CD4-positive, alpha-beta T cell (primary cell): ENCODE measurements at places on chromosomes 13 and 19.

GRCh38 chr13:32117701-32118100, 86.1 kb downstream of the FRY start:
- no peak for DNase-seq

DNA sequence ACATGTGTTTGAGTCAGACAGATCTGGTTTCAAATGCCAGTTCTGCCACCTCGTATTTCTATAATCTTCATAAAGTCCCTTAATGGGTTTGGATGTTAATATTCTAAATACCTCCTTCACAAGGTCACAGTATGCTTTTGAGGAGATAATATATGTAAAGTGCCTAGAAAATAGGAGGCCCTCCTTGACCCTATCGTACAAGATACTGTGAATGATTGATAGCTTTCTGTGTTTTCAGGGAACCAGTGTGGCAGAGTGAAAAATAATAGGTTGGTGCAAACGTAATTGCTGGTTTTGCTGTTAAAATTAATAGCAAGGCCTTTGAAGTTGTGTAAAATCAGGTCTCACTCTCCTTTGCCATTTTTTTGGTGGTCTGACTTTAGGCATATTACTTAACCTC, 77.5 kb upstream of the SCEL start:
- DNase-seq: no peak

DNA sequence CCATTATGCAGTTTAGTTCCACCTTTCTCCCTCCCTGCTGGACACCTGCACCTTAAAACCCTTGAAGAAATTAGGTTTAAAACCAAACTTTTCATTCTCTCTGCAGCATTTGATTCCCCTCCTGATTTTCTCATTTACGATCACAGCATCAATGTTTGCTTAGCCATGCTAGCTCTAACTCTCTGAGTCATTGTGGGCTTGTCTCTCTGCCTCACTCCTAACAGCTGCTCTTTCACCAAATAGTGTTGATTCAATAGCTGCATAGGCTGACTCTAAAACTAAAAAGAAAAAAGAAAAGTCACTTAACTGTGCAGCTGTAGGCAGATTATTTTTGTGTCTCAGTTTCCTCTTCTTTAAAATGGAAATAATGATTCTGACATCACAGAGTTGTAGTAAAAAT, 1124.9 kb downstream of the DIAPH3 start:
- no peak for DNase-seq

DNA sequence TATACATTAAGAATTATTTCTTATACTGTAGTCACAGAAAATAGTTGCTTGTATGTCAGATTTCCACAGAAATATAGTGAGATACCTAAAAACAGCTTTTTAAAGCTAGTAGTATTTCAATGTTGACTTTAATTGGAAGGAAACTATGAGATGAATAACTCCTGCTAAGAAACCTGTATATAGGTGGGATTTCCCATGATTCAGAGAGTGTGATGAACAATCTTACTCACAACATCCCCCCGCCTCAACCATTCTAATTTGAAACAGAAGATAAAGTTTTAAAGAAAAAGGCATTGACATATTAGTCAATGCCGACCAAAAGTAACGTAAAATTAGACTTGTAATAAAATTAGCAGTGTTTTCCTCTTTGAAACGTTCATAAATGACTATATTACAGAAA, 1.4 kb upstream of the MIR17HG start:
- no peak for DNase-seq

DNA sequence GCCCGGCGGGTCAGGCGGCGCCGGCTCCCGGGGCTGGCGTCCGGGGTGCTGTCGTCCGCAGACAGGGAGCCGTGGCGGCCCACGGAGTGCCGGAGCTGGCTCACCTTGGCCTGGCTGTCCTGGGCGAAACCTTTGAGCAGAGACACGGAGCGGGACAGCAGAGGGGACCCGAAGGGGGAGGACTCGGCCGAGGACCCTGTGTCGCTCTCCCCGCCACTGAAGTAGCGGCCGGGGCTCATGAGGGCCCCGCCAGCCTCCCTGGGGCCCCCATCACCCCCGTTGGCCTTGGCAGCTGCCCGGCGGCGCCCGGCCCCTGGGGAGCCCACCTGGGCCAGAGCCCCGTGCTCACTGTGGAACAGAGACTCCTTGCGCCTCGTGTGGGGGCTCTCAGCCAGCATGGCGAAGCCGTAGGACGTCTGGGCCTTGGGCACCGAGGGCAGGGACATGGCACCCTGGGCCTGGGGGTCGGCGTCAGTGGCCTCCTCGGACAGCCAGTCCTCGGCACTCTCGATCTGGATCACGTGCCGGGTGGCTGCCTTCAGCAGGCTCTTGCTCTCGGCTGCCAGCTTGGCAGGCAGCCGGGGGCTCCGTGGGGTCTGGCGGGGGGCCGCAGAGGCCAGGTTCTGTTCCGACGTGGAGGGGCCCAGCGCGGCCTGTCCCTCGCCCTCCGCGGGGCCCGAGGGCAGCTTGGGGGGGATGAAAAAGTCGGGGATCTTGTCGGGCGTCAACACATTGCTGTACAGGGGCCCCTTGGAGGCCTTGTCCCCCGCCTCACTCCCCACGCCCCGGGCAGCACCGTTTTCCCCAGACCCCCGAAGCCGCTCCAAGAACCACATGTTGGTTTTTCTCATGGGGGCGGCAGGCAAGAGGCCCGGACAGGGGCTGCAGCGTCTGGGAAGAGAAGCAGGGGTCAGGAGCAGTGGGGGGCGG, 1.2 kb downstream of the C2CD4C start:
- no peak for DNase-seq

- no peak for DNase-seq
Observed at GRCh38 chr13:111256946-111257345, 63.5 kb upstream of the TEX29 start.

DNA sequence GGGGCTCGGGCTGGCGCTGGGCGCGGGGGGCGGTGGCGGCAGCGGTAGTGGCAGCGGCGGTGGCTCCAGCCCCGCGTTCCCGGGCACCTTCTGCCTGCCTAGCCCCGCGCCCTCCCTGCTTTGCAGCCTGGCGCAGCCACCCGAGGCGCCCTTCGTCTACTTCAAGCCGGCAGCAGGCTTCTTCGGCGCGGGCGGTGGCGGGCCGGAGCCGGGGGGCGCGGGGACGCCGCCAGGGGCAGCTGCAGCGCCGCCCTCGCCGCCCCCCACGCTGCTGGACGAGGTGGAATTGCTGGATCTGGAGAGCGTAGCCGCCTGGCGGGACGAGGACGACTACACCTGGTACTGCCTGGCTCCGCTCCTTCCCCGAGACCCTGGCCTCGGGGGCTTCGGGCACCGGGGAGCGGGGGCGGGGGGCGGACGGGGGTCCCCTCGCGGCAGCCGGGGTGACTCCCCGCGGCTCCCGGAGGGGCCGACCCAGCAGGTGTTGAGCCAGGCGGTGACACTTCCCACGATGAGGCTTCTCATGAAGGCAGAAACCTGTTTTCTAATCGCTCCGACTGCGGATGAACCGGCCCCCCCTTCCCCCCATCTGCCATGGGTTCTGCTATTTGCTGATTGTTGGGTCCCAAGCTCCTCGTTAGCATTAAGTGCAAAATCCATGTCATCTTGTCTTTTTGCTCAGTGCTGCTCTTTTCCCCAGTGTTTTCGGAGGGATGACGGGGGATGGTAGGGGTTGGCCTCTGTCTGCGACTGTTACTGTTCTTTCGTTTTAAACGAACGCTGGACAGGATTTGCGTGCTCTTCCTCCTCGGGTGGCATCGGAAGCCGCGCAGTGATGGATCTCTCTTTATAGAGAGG, 943 bp downstream of the SLAIN1 start:
- peak; percentile 30 for DNase-seq

DNA sequence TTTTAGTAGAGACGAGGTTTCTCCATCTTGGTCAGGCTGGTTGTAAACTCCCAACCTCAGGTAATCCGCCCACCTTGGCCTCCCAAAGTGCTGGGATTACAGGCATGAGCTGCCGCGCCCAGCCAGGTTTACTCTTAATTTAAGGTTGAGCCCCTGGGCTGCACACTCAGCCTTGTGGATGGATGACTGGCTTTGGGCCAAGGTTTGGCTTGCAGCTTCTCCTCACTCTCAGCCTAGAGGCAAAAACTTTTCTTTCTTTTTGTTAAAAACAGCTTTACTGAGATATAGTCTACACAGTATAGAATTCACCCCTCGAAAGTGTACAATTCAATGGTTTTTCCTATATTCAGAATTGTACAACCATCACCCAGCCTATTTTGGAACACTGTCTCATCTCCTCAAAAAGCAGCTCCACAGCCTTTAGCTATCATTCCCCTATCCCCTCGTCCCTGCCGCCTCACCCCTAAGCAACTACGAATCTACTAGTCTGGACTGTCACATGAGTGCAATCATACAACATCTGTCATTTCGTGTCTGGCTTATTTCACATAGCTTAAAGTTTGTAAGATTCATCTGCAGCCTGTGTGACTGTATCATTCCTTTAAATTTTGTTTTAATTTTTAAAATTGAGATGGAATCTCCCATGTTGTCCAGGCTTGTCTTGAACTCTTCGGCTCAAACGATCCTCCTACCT, 14.5 kb upstream of the TSPAN16 start:
- no peak for DNase-seq

- DNase-seq: no peak
Observed at GRCh38 chr13:112683581-112683980, 6.3 kb upstream of the ATP11A start.

DNA sequence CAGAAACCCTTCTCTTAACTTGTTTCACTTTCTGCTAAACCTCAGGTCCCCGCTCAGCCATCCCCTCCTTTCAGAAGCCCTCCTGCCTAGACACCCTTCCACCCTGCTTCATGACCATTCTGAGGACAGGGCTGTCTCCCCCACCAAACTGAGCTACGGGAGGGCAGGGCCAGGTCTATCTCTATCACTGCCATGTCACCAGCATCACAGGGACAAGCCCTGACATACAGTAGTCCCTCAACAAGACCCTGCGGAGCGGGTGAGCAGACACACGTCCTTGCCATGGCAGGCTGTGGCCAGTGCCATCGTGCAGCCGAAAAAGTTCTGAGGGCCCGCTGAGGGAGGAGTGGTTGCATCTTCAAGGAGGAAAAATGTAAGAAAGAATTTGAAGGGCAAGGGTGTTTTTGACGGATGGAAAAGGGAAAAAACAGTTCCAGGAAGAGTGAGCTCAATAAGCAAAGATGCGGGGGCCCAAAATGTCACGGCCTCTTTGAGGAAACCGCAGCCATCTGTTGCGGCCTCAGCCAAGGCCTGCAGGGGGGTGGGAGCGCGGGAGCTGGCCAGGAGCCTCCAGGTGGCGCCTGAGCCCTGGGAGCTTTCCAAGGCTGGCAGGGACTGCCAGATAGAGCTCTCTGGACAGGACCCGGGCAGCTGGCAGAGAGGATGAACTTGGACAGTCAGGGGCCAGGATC, 8.1 kb downstream of the PTGIR start:
- peak; percentile 57 for DNase-seq

DNA sequence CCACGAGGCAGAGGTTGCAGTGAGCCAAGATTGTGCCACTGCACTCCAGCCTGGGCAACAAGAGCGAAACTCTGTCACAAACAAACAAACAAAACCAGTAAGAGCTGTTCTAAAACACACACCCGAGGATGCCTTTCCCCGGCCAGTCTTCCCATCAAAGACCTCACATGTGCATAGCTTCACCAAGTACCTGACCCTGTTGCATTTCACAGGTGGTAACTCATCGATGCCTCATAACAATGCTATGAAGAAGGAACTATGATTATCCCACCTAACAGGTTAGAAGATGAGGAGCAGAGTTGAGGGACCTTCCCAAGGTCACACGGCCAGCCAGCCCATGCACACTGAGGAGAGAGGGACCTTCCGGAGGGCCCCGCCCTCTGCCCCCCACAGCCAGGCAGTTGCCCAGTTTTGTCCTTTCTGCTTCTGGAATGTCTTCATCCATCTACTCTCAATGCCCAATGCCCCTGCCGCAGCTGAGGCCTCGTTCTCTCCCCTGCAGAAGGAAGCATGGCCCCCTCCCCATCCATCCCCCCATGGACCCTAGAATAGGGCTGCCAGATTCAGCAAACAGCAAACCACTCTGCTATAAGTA, 16.8 kb upstream of the LENG8 start:
- no peak for DNase-seq

DNA sequence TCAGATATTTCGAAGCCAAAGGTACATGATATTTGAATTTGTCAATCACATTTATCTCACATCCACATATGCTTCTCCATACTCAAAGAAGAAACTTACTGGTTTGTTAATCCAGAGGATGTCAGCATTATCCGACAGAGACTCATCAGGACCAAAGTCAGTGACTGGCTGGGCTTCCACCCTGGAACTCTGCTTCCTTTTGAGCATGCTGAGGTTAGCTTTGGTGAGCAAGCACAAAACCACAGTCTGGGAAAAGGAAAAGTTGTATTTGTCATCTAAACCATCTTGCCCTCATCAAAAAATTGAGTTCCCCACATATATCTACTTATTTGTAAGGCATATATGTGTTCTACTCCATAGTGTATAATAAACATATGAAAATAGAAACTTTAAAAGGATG, 17.4 kb downstream of the NALCN start:
- no peak for DNase-seq

DNA sequence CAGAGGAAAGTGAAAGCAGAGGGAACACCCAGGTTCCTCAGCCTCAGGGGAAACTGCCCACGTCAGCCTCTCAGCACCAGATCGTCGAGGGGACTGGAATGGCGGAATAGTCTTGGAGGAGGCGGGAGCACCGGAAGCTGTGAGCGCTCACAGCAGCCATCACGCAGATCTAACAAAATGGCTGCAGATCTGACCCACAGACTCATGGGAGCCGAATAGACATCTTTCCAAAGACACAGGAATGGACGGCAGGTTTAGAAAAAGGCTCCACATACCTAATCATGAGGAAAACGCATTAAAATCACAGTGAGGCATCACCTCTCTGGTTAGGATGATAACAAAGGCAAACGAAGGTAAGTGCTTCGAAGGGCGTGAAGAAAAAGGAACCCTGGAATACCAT, 11.8 kb upstream of the LILRA2 start:
- no peak for DNase-seq
